Activated CD8-positive, alpha-beta memory T cell treated with anti-CD3 and anti-CD28 coated beads for 1 hour (primary cell): ENCODE measurements at places on chromosomes 12 and 14.

- DNase-seq = no peak
Measured at GRCh38 chr12:46702581-46703344, 123.0 kb downstream of the SLC38A4 start.

DNA sequence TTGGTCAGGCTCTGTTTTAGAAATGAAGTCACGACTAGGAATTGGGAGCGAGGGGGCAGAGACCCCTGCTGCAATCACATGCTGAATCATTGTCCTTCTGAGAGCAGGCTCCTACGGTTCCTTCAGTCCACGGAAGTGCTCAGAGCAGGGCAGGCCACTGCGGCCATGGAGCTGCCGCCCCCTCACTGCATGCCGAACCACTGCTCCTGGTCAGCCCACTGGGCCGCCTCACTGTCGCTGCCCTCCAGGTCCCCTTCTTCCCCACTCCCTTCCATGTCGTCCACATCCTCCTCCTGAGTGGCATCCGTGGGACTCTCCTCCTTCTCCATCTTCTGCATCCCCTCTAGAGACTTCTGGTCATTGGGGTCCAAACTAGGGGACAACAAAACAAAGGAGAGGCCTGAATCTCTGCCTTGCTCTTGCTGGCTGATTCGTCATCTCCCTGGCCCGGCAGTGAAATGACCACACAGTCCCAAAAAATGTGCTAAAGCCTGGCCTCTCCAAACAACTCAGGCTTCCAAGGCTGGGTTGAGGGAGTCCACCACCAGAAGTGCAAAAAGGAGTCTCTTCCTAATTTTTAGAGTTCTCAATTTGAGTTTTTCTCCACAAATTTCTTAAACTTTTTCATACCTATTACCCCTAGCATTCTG is 29.4 kb downstream of the ANAPC7 start:
- DNase-seq = no peak

- DNase-seq = no peak
Measured at GRCh38 chr12:67826946-67827720, 162.1 kb upstream of the IFNG-AS1 start.

- no peak for DNase-seq
Measured at GRCh38 chr14:24785698-24786097, 151.7 kb upstream of the GZMB start.

DNA sequence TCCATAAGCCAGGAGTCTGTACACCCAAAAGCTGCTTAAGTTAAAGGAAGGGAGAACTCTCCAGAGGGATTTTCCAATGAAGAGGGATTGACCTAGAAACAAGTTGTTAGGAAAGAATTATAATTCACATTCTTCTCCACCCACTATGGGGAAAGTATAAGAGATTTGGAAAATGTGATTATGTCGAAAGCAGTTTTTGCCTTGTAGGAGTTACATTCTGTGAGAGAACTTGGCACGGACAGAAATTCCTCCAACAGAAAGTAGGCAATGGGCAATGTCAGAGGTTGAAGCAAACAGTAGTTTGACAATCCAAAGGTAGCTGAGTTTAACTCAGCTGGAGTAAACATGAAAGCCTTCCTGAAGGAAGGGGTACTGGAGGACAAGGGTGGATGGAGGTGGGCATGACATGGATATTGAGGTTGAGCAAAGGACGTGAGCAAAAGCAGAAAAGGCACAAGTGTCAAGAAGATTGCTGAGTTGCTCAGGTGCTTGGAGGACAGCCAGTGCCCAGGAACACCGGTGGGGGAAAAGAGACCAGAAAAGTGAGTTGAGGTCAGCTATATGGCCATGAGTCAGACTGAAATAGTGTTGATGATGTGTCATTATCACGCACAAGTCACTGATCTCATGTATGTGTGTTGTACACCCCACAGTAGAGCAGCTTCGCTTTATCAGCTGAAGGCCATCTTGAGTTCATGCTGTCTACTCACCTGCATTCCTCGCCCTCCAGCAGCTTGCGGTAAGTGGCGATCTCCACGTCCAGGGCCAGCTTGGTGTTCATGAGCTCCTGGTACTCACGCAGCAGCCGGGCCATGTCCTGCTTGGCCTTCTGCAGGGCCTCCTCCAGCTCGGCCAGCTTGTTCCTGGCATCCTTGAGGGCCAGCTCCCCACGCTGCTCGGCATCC is 4.0 kb downstream of the KRT5 start:
- DNase-seq = no peak
